Mammary epithelial cell (primary cell): ENCODE measurements at places on chromosomes 4 and X.

DNA sequence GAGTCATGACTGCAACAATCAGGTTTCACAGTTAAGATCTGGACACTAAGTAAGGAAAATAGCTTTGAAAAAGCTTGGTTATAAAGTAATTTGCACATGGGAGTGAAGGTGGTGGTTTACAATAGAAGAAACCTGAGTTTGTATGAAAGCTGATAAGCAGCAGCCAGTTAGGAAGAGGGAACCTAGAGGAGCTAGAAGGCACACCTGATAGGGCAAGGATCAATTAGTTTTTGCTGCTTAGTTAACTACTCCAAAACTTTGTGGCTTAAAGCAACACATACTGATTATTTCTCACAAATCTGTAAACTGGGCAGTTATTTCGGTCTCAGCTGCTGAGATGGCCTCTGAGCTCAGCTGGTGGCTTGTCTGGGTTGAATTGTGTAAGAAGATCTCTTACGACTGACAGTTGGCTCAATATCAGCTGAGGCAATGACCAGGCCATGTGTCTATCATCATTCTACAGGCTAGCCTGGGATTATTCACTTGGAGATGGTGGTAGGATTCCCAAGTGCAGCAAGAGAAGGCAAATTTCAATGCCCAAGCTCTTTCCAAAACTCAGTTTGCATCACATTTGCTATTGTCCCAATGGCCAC lies 255.0 kb upstream of the PITX2 start:
- DNase-seq = no peak

DNA sequence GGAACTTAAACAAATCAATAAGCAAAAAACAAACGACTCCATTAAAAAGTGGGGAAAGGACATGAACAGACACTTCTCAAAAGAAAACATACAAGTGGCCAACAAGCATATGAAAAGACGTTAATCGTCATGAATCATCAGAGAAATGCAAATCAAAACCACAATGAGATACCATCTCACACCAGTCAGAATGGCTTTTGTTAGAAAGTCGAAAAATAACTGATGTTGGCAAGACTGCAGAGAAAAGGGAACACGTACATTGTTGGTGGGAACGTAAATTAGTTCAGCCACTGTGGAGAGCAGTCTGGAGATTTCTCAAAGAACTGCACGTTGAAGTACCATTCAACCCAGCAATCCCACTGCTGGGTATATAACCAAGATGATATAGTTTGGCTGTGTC lies 23.7 kb downstream of the NEUROG2 start:
- DNase-seq = peak; percentile 31

DNA sequence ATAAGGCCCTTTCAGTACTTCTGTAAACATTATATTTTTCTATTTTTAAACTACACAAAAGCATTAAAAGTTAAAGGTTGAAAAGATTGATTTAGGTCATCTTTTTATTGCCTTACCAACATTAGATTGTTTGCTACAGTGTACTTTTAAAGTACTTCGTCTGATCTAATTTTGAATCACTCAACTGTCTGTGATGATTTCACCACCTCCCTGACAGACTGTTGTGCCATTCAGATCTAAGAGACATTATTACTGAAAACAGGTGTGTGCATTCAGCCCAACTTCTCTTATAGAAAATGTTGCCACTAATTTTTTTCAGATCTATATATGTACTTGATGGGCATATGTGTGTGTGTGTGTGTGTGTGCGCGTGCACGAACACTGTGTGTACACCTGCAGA lies 39.3 kb downstream of the GASK1B start:
- peak; percentile 26 for DNase-seq

- DNase-seq = no peak
These were observed 143.0 kb upstream of the GYPA start for GRCh38 chr4:144283526-144283925.

DNA sequence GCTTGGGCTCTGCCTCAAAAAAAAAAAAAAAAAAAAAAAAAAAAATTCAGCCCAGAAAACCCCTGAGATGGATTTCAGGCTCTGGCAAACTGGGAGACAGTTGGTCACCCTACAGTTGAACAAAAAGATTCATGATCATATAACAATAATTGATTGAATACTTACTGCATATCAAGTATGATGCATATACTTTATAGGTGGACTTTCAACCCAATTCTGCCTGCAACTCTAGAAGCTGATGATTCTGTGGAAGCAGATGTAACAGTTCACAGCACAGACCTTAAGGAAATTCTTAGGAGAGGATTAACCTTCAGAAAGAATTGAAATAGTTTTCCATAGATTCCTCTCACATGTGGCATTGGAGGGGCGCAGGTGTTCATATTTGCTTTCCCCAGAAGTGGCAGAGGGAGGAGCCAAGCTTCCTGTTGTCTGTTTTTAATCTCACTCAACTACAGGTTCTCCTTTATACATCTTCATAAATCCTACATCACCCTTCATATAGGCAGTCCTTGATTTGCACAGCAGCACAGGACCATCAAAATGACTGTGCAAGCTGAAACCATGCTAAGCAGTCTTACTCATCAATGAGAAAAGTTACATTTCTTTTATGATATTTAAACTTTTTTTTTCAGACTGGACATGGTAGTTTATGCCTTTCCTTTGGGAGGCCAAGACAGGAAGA lies 149.4 kb upstream of the KLF3 start:
- no peak for DNase-seq

GRCh38 chr4:1628892-1629698 lies 55.0 kb downstream of the FAM53A start:
- peak; percentile 17 for DNase-seq

GRCh38 chr4:185921583-185922555 lies 109.9 kb upstream of the SORBS2 start:
- DNase-seq = no peak

DNA sequence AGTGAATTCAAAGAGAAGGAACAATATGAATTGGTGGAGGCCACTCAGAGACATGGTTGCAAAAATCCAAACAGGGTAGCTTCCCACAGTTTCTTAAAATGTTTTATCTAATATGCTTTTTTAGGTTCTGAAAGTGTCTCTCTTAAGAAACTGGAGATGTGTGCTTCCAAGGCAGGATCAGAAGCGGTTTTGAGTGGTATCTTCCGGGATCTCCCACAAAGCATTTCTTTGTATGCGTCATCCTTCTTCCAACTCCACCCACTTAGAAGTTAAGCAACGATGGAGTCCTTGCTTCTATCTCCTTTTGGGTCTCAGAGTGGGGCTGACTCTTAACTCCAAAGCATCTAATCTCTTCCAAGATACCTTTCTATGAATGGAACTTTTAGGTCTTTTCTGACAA lies 196.7 kb downstream of the MID1 start:
- DNase-seq = no peak

GRCh38 chr4:93368968-93369367 lies 459.6 kb upstream of the ATOH1 start:
- no peak for DNase-seq

DNA sequence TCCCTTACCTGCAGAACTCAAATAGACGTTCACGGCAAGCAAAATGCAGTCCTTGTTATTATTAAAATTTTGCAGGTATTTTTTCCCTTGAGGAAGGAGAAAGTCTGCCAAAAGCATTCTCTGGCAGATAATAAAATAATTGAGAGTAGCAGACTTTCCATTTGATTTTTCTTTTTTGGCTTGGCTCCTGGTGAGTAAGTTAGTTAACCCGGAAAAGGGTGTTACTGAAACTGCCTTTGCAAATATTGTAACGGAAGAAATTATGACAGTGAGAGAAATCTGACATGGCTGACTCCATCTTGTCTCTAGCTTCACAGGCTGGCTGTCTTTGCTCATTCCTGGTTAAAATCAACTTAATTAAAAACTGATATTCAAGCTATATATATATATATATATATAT lies 100.5 kb downstream of the GPR143 start:
- DNase-seq = no peak

DNA sequence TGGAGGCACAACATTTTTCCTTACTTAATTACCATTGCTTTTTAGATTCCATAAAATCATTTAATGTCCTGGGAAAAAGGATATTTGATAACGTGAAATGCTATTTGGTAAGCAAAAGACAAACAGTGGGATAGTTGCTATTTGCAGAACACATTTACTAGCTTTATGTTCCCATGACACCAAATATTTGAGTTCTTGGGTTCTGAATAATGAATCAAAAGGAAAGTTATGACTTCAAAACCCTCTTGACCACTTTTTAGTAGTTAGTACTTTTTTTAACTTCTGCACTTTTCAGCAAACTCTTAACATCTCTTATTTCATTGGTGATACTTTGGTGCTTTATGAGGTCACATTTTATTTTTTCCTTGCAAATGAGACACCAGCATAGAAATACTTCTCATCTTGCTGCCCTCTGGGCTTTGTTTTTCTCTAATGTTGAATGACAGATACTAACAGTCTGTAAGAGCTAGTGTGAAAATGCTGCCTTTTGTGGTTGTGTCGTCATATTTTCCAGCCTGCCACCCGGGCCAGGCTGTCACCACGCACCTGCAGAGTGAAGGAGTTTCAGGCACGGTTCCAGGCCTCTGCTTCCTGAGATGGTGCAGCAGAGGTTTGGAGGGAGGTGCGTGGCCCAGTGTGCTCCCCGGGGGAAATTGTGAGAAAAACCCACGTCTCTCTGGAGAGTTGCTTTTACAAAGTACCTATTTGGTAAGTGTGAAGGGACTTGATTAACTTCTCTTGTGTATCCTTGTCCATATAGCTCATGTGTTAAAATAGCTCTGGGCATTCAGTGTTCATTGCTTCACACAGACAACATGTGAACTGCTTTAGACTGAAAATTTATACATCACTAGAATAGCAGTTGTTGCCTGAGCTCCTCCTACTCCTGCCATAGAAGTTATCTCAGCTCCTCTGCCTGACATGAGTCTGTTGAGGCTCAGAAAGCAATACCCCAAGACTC lies 34.7 kb downstream of the MSL3 start:
- DNase-seq = no peak

- no peak for DNase-seq
These were observed 36.9 kb downstream of the AMMECR1 start for GRCh38 chrX:110280954-110281353.
